Immature natural killer cell (primary cell): ENCODE measurements at places on chromosomes 6 and 20.

DNA sequence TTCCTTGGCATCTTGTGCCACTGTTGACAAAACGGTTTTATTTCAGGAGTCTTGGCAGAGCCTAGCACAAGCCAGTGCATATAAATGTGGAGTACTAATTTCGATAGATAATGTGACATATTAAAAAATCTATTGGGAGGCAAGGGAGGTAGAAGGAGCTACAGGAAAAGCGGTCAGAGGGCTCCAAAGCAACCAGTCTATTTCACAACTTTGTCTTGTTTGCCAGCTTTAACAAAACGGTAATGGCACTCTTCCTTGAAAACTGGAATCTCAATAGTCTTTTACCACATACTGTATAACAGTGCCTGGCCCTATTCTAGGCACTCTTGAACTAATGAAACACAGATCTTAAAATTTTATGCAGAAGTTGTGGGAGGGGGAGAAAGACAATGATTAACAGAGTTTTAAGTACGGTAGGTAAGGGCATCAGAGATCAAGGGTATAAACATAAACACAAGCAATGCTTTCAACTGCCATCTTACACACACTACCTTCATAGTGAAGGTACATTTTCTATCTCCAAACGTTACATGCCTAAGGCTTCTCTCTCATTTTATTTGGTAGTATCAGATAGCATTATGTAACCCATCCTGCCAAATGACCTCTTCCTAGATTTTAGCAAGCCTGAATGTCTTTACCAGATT is 33.5 kb upstream of the SYNCRIP start:
- DNase-seq = no peak

DNA sequence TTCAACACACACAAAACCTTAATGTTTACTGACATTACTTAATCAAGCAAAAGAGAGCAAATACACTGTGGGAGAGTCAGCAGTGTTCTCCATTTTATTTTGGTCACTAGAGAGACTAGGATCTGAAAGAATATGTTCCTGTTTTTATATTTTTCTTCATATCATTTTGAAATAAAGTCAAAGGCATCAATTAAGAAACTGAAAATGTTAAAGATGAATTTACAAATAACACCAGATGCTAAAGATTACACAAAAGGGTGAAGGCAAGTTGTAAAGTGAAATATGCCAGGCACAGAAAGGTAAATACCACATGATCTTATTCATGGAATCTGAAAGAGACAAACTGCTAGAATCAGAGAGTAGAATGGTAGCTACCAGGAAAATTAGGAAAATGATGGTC is 60.3 kb upstream of the FABP7 start:
- no peak for DNase-seq

- no peak for DNase-seq
Observed at GRCh38 chr6:42974919-42975505, 4.0 kb downstream of the PEX6 start.

DNA sequence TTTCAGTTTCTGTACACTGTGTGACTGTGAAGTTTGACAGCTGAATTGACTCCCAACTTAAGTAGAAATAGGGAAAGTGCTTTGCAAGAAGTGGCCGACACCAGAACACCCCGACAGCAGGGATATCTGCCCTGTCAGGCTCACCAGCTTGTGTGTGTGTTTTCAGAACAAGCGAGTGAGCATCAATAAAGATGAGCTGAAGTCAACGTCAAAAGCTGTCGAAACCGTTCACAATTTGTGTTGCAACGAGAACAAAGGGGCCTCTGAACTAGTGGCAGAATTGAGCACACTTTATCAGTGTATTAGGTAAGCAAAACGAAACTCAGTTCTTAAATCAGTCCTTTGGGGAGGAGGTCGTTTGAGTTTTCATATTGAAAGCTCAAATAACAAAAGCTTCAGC is 10.7 kb downstream of the NELFCD start:
- no peak for DNase-seq

- no peak for DNase-seq
Observed at GRCh38 chr6:42511803-42512422, 51.9 kb upstream of the UBR2 start.

DNA sequence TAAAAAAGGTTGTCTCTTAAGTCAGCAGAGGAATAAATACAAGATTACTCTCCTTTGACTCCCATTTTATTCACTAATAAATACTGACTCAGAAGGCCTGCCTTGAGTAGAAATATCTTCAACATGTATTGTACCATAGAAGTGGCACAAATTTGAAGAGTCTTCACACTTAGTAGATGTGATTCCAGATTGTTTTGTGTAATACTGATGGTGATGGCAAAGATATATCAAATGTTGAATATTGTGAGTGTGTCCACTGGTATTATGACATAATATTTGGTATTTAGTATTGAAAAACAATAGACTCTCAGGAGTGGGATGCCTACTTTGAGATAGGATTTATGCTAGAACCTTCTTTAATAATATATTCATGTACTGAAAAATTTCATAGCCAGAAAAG is 7.0 kb downstream of the ADGRB3 start:
- no peak for DNase-seq
